Adipose tissue (tissue), 3 donors: ENCODE measurements at places on chromosomes 16 and 17. TPM values are rescaled to one million over a fixed set of nuclear protein-coding genes. Genes with fewer than 3 reads are reported as not detected.

The UNC45B gene
- polyA plus RNA-seq = 0.03 TPM

The PEX12 gene
- polyA plus RNA-seq = 1.9 TPM

The DPEP2NB gene
- not detected for polyA plus RNA-seq

The ASPA gene
- 9.8 TPM for polyA plus RNA-seq

The TSNAXIP1 gene
- polyA plus RNA-seq = 1.7 TPM

The SPN gene
- polyA plus RNA-seq = 1.4 TPM

The C17orf100 gene
- 0.65 TPM for polyA plus RNA-seq

The CES1 gene
- polyA plus RNA-seq = 67.4 TPM

The KRTAP17-1 gene
- polyA plus RNA-seq = not detected

The GHDC gene
- 20.3 TPM for polyA plus RNA-seq

The RNPS1 gene
- polyA plus RNA-seq = 102 TPM

The ZNF598 gene
- 42.5 TPM for polyA plus RNA-seq

The TBC1D3C gene
- not detected for polyA plus RNA-seq

The IRX5 gene
- polyA plus RNA-seq = 0.06 TPM

The BRD7 gene
- polyA plus RNA-seq = 59.9 TPM

The SLC2A4 gene
- polyA plus RNA-seq = 41.8 TPM

The KRT25 gene
- not detected for polyA plus RNA-seq

The NPIPB13 gene
- 2.7 TPM for polyA plus RNA-seq

The TEX19 gene
- polyA plus RNA-seq = not detected

The CCL23 gene
- 2.4 TPM for polyA plus RNA-seq

The EVPL gene
- polyA plus RNA-seq = 0.34 TPM

The COX4I1 gene
- 533 TPM for polyA plus RNA-seq
